ENCODE measurements at places on chromosomes 3 and 15.

GRCh38 chr3:141412936-141413354 is 44.6 kb downstream of the ZBTB38 start:
- DNase-seq: peak; percentile 94

GRCh38 chr15:92050220-92050898 is 196.9 kb downstream of the SLCO3A1 start:
- no peak for DNase-seq

DNA sequence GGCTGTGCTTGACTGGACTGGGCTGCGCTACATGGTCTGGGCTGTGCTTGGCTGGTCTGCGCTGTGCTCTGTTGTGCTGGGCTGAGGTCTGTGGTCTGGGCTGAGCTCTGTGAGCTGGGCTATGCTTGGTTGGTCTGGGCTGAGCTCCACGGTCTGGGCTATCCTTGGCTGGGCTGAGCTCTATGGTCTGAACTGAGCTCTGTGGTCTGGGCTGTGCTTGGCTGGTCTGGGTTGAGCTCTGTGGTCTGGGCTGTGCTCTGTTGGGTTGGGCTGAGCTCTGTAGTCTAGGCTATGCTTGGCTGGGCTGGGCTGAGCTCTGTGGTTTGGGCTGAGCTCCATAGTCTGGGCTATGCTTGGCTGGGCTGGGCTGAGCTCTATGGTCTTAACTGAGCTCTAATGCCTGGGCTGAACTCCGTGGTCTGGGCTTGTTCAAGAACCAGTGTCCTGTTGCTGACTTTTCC is 92.0 kb downstream of the PLXNA1 start:
- DNase-seq: no peak

GRCh38 chr3:39428745-39429201 is 22.3 kb downstream of the RPSA start:
- no peak for DNase-seq

DNA sequence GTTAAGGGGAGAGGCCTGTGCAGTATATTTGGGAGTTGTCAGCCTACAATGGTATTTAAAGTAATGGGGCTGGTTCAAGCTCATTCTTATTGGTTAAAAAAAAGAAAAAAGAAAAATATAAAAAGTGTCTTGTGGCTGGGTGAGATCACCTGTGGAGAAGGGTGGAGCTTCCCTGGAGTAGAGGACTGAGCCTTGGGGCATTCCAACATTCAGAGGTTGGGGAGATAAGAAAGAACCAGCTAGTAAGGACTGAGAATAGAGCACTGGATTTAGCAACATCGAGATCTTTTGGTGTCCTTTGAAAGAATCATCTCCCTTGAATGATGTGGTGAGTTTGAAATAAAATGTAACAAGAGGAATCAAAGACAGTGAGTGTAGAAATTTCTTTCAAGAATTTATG is 5.2 kb downstream of the SLC49A4 start:
- no peak for DNase-seq

DNA sequence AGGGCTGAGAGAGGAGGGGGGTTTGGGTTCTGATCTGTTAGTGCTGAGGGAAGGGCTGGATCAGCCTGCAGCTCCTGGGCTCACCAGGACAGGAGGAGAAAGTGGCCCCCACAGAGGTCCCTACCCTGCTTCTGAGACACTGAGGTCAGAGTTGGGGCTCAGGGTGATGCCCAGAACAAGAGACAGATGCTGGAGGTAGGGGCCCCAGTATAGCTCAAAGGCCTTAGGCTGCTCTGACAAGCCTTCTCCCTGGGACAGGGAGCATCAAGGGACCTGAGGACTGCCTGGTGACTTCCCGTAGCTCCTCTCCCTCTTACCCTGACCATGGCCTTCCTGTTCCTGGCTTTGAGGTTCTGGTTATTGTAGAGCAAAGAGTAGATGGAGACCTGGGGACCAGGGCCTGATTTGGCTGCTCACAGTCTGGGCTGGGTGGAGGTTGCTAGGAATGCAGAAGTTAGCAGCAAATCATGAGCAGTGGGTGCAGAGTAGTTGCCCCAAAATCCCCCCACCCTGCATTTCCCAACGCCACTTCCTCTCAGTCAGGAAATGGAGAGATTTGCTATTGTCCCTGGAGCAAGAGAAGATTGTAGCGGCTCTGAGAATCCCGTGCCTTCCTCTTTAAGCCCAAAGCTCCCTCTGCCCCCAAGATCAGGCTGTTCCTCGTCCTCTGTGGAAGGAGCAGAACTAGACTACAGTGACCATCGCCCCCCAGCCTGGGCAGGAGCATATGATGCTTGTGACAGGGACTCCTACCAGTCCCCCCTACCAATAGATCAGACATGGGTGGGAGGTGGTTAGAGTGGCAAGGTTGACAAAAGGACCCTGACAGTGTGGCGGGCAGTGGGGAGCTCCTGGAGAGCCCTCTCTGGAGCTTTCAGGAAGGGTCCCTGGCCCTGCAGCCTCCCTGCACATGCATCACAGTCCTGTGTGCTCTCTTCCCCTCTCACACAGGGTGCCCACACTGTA is 47.4 kb upstream of the SEC22A start:
- DNase-seq: peak; percentile 20

DNA sequence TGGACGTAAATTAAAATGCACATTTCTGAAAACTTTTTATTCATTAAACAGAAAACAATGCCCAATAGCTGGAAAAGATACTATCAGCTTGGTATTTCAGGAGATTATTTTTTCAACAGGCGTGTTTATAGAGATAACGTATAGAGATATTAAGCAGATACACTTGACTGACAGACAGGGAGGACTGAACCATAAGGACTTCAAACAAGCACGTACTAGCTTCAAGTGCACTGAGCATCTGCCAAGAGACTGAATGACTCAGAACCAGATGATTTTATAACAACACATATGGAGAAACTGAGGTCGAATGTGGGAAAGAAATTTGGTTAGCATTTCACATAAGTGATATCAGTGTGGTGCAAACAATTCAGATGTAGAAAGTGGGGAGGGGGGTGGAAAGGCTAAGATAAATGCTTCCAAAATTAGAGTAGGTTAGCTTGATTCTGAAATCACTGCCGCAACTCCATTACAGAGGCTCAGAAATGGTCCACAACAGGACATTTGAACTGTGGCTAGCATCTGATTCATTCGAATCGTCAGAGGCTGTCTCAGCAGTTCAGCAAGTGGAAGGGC is 103.5 kb downstream of the SEMA6D start:
- peak; percentile 27 for DNase-seq

GRCh38 chr3:63900459-63900858 is 11.7 kb downstream of the SCAANT1 start:
- DNase-seq: no peak

GRCh38 chr3:186261638-186262037 is 100.4 kb downstream of the DGKG start:
- no peak for DNase-seq

GRCh38 chr3:62109534-62109933 is 263.8 kb downstream of the FEZF2 start:
- DNase-seq: no peak

GRCh38 chr3:133574260-133574881 is 885 bp downstream of the CDV3 start:
- peak; percentile 61 for DNase-seq

DNA sequence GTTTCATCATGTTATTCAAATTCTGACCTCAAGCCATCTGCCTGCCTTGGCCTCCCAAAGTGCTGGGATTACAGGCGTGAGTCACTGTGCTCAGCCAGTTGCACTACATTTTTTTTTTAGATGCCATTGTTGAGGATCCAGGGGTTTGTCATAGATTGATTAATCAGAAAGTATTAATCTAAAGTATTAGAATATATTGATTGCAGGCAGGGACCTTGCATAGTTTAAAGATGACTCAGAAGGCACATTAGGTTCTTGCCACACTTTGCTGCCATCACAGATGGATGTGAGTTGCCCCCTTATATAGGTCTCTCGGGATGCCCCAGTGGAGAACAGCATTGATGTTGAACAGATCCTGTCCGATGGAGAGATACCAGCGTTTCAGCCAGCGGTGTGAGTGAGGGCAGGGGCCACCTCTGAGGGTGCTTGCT is 41.1 kb downstream of the IGF1R start:
- DNase-seq: no peak

GRCh38 chr15:34700891-34701427 is 53.8 kb downstream of the GJD2 start:
- no peak for DNase-seq

- no peak for DNase-seq
These were observed 136.3 kb upstream of the LRRFIP2 start for GRCh38 chr3:37310666-37311050.

DNA sequence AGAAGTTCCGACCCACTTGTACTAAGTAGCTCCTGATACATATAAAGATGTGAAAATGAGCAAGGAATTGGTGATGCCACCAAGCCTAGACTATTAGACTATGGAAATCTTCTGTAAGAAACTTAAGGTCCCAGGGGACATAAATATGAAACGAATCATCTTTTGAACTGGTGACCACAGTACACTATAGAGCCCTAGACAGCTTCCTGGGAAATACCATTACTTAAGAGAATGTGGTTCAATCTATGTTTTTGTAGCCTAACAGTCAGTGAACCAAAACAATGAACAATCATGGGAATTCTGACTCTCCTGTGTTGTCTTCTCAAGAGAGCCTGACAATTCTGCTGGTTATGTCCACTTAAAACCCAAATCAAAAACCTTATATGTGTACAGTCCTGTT is 191.6 kb downstream of the GREM1 start:
- no peak for DNase-seq

GRCh38 chr3:186886202-186886981 is 43.9 kb downstream of the ADIPOQ start:
- no peak for DNase-seq

- no peak for DNase-seq
These were observed 44.0 kb downstream of the MLH1 start for GRCh38 chr3:37037352-37037751.

DNA sequence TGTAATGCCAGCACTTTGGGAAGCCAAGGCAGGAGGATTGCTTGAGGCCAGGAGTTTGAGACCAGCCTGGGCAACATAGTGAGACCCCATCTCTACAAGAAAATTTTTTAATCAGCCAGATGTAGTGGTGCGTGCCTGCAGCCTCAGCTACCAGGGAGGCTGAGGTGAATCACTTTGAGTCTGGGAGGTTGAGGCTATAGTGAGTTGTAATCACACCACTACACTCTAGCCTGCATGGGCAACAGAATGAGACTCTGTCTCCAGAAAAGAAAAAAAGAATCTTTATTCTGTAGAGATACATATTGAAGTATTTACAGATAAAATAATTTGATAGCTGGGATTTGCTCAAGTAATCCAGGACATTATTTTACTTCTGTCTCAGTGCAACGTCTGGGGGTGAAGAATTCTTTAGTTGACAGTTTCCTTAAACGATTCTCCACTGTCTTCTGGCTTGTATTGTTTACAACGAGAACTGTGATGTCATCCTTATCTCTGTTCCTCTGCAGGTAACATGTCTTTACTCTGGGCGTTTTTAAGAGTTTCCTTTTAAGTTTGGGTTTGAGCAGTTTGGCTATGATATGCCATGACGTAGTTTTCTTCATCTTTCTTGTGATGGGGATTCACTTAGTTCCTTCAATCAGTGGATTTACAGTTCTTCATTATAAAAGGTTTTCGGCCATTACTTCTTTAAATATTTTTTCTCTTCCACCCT is 26.3 kb downstream of the KPNA1 start:
- DNase-seq: no peak

All from Ammon's horn (tissue), 1 donor.